ENCODE measurements at places on chromosomes 7 and 10. TPM values are rescaled to one million over a fixed set of nuclear protein-coding genes. Genes with fewer than 3 reads are reported as not detected.
A peak's percentile ranks its signal among the peaks of the same experiment; 100 is the strongest.

DNA sequence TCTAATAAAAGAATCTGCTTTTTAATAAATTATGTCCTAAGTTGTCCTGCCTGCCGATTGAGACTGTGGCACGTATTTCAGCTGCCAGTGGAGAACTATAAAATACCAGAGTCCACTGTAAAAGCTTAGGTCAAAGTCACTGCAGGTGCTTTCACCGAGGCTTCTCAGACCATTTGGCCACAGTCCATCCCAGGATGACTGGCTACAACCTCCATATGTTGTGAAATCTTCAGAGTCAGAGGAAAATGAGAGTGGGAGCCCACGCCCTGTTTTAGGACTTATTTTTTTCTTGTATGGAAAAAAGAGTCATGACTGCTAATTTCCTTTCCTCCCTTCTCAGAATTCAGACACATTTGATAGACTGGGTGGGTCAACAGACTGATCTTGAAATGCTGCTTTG is 182.9 kb downstream of the ANK3 start:
- H3K27ac ChIP-seq: no peak overlapping the region
- H3K4me3 ChIP-seq: no peak overlapping the region
- peaks cover 4% of the 10 kb centered on the region for H3K4me1 ChIP-seq
- no peaks in the 10 kb centered on the region for H3K27me3 ChIP-seq
- no peaks in the 10 kb centered on the region for H3K36me3 ChIP-seq

DNA sequence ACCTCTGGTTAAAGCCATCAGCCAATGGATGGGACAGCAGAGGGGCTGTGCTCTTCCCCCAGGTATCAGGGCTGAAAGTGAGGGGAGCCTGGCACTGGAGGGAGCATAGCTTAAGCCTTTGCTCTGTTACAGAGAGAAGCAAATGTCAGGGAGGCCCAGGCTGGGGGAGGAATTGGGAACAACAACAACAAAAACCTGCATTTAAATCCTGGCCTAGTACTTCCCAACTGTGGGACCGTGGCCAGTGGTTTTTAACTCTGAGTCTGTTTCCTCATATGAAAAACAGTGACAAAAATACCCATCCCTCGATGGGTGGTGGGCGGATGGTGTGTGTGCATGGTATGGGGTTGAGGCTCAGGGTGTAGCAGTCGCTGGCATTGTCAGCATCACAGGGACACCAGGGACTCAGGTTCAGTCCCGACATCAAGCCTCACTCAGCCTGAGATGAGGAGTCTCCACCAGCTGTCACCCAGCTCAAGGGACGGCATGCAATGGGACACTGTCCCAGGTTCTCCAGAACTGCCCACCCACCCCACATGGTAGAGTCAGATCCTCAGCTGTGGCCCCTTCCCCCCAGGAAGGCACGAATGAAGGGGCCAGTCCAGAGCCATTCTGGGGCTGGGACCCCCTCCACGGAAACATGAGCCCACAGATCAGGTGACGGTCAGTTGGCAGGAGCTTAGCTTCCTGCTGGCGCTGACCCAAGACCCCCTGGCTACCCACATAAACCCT is 74.5 kb downstream of the AFAP1L2 start:
- H3K36me3 ChIP-seq: no peaks in the 10 kb centered on the region
- H3K27ac ChIP-seq: no peak overlapping the region
- H3K4me3 ChIP-seq: no peak overlapping the region
- H3K27me3 ChIP-seq: no peaks in the 10 kb centered on the region

GRCh38 chr10:62177111-62177510 is 91.5 kb downstream of the RTKN2 start:
- no peaks in the 10 kb centered on the region for H3K4me1 ChIP-seq
- no peaks in the 10 kb centered on the region for H3K36me3 ChIP-seq
- DNase-seq: no peak
- H3K27ac ChIP-seq: no peak overlapping the region
- H3K4me3 ChIP-seq: no peak overlapping the region

DNA sequence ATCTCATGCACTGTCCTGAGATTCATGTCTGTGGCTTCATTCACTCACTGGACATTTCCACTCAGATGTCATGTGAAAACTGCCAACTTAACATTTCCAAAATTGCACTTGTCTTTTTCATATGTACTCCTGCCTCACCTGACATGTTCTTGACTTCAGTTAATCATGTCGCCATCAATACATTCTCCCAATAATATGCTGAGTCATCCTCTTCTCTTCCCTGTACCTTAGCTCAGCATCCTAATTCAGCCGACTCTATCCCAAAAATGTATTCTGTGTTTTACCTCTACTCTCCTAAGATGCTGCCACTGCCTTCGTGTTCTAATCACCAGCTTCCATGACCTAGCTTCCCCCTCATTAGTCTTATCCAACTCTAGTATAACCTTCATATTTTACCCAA is 93.9 kb upstream of the GNAI1 start:
- no peak for DNase-seq
- H3K27me3 ChIP-seq: peaks cover 3% of the 10 kb centered on the region
- no peak overlapping the region for H3K4me3 ChIP-seq
- no peaks in the 10 kb centered on the region for H3K4me1 ChIP-seq
- no peak overlapping the region for H3K27ac ChIP-seq

DNA sequence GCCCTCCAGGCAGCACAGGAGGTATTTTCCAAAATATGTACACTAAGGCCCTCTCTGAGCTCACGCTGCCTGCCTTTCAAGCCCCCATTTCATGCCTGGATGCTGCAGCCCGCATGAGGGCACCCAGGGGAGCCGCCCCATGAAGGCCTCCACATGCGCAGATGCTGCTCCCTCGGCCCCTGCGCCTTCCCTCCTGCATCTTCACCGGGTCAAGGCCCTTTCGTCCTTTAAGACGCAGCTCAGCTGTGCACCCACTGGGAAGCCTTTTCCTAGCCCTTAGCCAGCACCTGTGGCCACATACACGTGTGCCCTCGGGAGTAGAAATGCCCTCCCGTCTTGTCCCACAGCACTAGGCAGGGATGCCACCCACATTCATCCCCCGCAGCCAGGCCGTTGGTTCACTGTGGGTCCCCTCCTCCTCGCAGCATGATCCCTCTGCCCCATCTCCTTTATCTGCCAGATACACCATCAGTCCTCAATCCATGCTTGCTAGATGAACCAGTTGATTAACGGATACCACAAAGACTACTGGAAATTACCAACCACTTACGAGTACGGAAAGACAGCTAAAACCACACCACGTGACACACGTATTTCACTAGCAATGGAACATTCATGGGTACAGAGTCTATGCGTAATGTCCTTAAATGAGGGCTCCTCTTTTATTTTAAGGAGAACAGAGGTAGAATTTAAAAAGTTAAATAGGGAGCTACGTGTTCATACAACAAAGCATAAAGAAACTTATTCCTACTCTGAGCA is 278.0 kb downstream of the TNS3 start:
- no peaks in the 10 kb centered on the region for H3K27me3 ChIP-seq
- H3K4me1 ChIP-seq: no peaks in the 10 kb centered on the region
- no peak overlapping the region for H3K27ac ChIP-seq
- DNase-seq: no peak
- peaks cover 12% of the 10 kb centered on the region for H3K36me3 ChIP-seq

- no peaks in the 10 kb centered on the region for H3K4me1 ChIP-seq
- no peak for DNase-seq
- no peaks in the 10 kb centered on the region for H3K36me3 ChIP-seq
- no peaks in the 10 kb centered on the region for H3K27me3 ChIP-seq
- H3K27ac ChIP-seq: no peak overlapping the region
- no peak overlapping the region for H3K4me3 ChIP-seq
Measured at GRCh38 chr7:130346177-130346905, 1.7 kb downstream of the CPA5 start.

- DNase-seq: no peak
- no peak overlapping the region for H3K27ac ChIP-seq
- H3K36me3 ChIP-seq: no peaks in the 10 kb centered on the region
- no peak overlapping the region for H3K4me3 ChIP-seq
- no peaks in the 10 kb centered on the region for H3K27me3 ChIP-seq
Measured at GRCh38 chr10:108421266-108421665, 1256.8 kb upstream of the SORCS1 start.

- H3K27ac ChIP-seq: no peak overlapping the region
- no peaks in the 10 kb centered on the region for H3K27me3 ChIP-seq
- H3K36me3 ChIP-seq: no peaks in the 10 kb centered on the region
- no peaks in the 10 kb centered on the region for H3K4me1 ChIP-seq
Measured at GRCh38 chr7:2980401-2981102, 63.1 kb downstream of the CARD11 start.

DNA sequence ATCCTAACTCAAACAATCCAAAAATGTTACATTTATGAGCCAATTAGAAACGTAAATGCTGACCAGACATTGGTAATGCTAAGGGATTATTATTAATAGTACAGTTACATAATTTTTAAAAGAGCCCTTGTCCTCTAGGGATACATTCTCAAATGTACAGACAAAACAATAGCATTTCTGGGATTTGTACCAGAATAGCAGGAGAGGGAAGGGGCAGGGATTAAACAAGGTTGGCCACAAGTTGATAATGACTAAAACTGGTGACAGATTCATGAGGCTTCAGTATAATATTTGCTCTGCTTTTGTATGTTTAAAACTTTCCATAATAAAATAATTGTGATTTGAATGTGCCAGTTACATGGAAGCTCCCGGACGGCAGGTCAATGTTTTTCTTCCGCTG is 27.0 kb downstream of the HSPA12A start:
- H3K27ac ChIP-seq: no peak overlapping the region
- no peaks in the 10 kb centered on the region for H3K4me1 ChIP-seq
- H3K36me3 ChIP-seq: no peaks in the 10 kb centered on the region
- no peak overlapping the region for H3K4me3 ChIP-seq

DNA sequence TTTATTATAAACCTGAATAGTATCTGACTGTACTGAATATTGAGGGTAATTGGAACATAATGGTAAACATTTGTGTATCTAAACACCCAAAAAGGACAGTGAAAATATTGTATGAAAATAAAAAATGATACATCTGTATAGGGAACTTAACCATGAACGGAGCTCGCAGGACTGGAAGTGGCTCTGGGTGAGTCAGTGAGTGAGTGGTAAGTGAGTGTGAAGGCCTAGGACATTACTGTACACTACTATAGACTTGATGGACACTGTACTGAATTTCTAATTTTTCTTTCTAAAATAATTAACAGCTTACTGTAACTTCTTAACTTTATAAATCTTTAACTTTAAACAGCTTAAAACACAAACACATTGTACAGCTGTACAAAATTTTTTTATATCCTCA is 454.5 kb upstream of the FZD8 start:
- H3K4me3 ChIP-seq: no peak overlapping the region
- no peak for DNase-seq
- H3K27me3 ChIP-seq: no peaks in the 10 kb centered on the region
- no peaks in the 10 kb centered on the region for H3K4me1 ChIP-seq

- no peaks in the 10 kb centered on the region for H3K4me1 ChIP-seq
- H3K27ac ChIP-seq: no peak overlapping the region
- H3K4me3 ChIP-seq: no peak overlapping the region
- DNase-seq: no peak
- no peaks in the 10 kb centered on the region for H3K27me3 ChIP-seq
- no peaks in the 10 kb centered on the region for H3K36me3 ChIP-seq
Measured at GRCh38 chr10:4617589-4617988, 208.4 kb upstream of the AKR1E2 start.

DNA sequence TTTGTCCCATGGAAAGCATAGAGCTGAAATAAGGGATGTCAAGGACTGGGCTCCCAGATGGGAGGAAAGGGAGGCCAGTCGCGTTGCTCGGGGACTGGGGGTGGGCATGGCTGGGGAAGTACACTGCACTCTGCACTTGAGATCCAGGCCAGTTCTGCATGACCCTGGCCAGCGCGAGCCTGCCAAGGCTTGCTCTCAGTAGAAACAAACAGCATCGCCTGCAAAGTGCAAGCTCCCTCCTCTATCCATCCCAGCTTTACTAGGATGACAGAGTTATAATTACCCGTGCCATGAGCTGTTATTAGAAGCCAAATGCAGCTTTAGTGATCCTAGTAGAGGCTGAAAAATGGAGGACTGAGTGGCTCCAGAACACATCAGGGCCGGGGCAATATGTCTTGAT is 43.9 kb upstream of the PDCD4 start:
- H3K36me3 ChIP-seq: no peaks in the 10 kb centered on the region
- no peak for DNase-seq
- peak overlapping the region; percentile 93 for H3K27ac ChIP-seq
- no peaks in the 10 kb centered on the region for H3K27me3 ChIP-seq

DNA sequence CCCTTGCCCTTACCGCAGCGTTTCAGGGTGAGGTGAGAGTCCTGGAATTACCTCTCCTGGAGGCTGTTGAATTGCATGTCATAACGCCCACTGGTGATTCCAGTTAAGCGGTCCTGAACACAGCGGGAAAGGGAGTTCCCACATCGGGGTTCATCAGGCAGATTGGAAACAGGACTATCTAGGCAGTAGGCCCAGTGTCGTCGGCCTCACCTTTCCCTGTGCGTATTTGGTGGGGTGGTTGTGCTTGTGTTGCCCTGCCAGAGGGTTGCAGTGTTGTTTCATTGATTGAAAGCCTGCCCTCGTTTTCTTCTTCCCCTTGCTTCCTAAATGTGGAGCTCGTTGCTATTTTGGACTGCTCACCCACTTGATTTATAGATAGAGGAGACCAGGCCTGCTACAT is 10.6 kb upstream of the SUN1 start:
- no peaks in the 10 kb centered on the region for H3K4me1 ChIP-seq
- H3K27ac ChIP-seq: peak overlapping the region; percentile 32
- no peak overlapping the region for H3K4me3 ChIP-seq
- no peaks in the 10 kb centered on the region for H3K36me3 ChIP-seq

GRCh38 chr10:96371356-96371755 is 12.6 kb upstream of the OPALIN start:
- H3K27me3 ChIP-seq: no peaks in the 10 kb centered on the region
- no peak for DNase-seq
- H3K27ac ChIP-seq: no peak overlapping the region
- H3K36me3 ChIP-seq: no peaks in the 10 kb centered on the region
- no peak overlapping the region for H3K4me3 ChIP-seq

DNA sequence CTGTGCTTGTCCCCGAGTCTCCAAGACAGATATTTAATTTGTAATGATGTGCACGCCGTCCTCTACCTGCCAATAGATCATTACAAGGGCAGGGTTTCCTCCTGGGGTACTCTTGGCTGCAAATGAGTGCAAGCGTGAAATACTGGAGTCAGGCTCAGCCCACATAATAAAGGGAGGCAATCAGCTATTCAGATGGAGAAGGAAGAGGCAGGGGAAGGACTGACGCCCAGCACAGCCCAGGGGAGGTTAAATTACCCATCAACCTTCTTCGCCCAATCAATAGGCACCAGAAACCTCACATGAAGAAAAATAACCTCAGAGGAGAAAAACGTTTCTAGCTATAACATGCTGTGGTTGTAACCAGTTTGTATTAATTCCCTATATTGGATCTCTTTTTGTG is 544.9 kb upstream of the ADARB2 start:
- H3K27me3 ChIP-seq: no peaks in the 10 kb centered on the region
- no peaks in the 10 kb centered on the region for H3K4me1 ChIP-seq
- H3K4me3 ChIP-seq: no peak overlapping the region
- no peaks in the 10 kb centered on the region for H3K36me3 ChIP-seq

Gene CABCOCO1
- not detected for total RNA-seq

Gene TMEM248
- 101 TPM for total RNA-seq

Gene SOSTDC1
- total RNA-seq: not detected

Gene CYP26C1
- 0.23 TPM for total RNA-seq

Gene MMP21
- 0.16 TPM for total RNA-seq

Gene CLRN3
- total RNA-seq: not detected

Gene KCNIP2
- 3.9 TPM for total RNA-seq

Gene FZD1
- total RNA-seq: 38.5 TPM

Data from aorta (tissue), 5 donors.